ENCODE measurements at places on chromosomes 2 and 18. TPM values are rescaled to one million over a fixed set of nuclear protein-coding genes. Genes with fewer than 3 reads are reported as not detected.
A peak's percentile ranks its signal among the peaks of the same experiment; 100 is the strongest.

ANKRD30BL gene
- total RNA-seq: not detected

DNER gene
- total RNA-seq: 1.2 TPM

KCNJ13 gene
- total RNA-seq: not detected

DNAJC27 gene
- 5.0 TPM for total RNA-seq

SERPINB11 gene
- 0.77 TPM for total RNA-seq

TLX2 gene
- total RNA-seq: not detected

SEMA4C gene
- total RNA-seq: 24.3 TPM

FHOD3 gene
- 2.5 TPM for total RNA-seq

C2orf72 gene
- total RNA-seq: 0.97 TPM

COL4A3 gene
- 33.6 TPM for total RNA-seq

DSG4 gene
- not detected for total RNA-seq

PDE11A gene
- 0.27 TPM for total RNA-seq

NEUROD1 gene
- total RNA-seq: not detected

MC2R gene
- not detected for total RNA-seq

CDK15 gene
- 4.5 TPM for total RNA-seq

SERPINB13 gene
- total RNA-seq: not detected

GKN1 gene
- total RNA-seq: not detected

COPS9 gene
- total RNA-seq: 109 TPM

DNA sequence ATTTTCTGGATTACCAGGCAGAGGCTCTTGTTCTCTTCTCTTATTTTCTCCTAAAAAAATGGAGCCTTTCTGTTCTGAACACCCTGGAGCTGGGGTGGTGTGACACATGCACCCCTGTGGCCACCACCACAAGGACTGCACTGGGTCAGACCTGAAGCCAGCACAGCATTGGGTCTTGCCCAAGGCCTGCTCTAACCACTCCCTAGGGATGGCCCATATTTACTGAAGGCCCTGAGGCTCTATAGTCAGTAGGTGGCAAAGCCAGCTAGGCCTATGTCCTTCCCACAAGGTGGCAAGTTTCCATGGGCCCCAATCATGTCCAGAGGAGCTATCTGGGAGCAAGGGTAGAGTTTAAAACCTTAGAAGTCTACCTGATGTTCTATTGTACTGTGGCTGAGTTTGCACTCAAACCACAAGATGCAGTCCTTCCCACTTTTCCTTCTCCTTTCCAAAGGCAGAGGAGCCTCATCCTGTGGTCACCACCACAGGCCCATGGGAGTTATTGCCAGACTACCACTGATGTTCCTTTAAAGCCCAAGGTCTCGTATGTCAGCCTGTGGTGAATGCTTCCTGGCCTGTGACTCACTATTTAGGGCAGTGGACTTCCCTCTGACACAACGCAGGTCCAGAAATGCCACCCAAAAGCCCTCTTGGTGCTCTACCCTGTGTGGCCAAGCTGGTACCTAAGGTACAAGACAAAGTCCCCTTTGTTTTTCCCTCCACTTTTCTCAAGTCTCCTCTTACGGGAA is 15.0 kb upstream of the FMNL2 start:
- H3K27me3 ChIP-seq: no peaks in the 10 kb centered on the region
- no peak overlapping the region for H3K27ac ChIP-seq
- H3K4me3 ChIP-seq: no peak overlapping the region
- no peaks in the 10 kb centered on the region for H3K4me1 ChIP-seq

GRCh38 chr2:181231886-181232621 is 225.1 kb upstream of the ITGA4 start:
- no peaks in the 10 kb centered on the region for H3K36me3 ChIP-seq
- no peak overlapping the region for H3K4me3 ChIP-seq

- no peaks in the 10 kb centered on the region for H3K4me1 ChIP-seq
- no peaks in the 10 kb centered on the region for H3K36me3 ChIP-seq
- no peaks in the 10 kb centered on the region for H3K27me3 ChIP-seq
- H3K4me3 ChIP-seq: no peak overlapping the region
- DNase-seq: no peak
Measured at GRCh38 chr2:2671826-2672225, 340.8 kb upstream of the MYT1L start.

DNA sequence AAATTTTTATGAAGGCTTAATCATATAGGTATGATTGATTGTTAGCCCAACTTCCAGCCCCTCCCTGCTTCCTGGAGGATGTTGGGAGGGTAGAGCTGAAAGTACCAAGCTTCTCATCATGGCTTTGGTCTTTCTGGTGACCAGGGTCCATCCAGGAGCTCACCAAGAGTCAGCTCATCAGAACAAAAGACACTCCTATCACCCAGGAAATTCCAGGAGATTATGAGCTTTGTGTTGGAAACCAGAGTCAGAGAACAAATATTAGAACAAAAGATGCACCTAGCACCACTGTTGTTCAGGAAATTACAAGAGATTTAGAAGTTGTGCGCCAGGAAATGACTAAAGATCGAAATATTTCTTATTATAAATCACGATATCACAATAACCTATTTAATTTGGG is 119.9 kb upstream of the THUMPD2 start:
- H3K4me3 ChIP-seq: no peak overlapping the region
- no peak overlapping the region for H3K27ac ChIP-seq
- H3K4me1 ChIP-seq: no peaks in the 10 kb centered on the region
- no peaks in the 10 kb centered on the region for H3K36me3 ChIP-seq
- no peak for DNase-seq

DNA sequence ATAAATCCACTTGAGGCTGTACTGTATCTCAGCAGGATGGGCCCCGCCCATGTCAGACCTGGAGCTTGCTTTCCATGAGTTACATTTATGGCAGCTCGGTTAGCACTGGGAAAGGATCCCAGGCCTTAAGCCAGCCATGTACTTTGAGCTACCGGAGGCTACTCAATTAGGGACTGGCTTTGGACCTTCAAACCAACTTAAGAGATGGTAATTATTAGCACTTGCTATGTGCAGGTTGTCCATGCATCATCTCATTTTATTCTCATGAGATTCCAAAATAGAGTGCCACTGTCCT is 64.4 kb downstream of the ACTR2 start:
- no peak overlapping the region for H3K4me3 ChIP-seq
- no peaks in the 10 kb centered on the region for H3K36me3 ChIP-seq
- H3K27me3 ChIP-seq: no peaks in the 10 kb centered on the region
- H3K27ac ChIP-seq: no peak overlapping the region
- DNase-seq: no peak

GRCh38 chr2:48715042-48715899 is 40.3 kb downstream of the LHCGR start:
- no peak overlapping the region for H3K4me3 ChIP-seq
- peaks cover 3% of the 10 kb centered on the region for H3K4me1 ChIP-seq
- H3K27ac ChIP-seq: no peak overlapping the region

- H3K27me3 ChIP-seq: no peaks in the 10 kb centered on the region
Measured at GRCh38 chr18:40094441-40094840, 1860.6 kb upstream of the PIK3C3 start.

- no peak overlapping the region for H3K4me3 ChIP-seq
- H3K27ac ChIP-seq: no peak overlapping the region
- no peak for DNase-seq
- H3K27me3 ChIP-seq: no peaks in the 10 kb centered on the region
- no peaks in the 10 kb centered on the region for H3K36me3 ChIP-seq
Measured at GRCh38 chr18:43364535-43364934, 87.2 kb upstream of the SYT4 start.

- peaks cover 8% of the 10 kb centered on the region for H3K36me3 ChIP-seq
- no peaks in the 10 kb centered on the region for H3K4me1 ChIP-seq
- H3K27me3 ChIP-seq: no peaks in the 10 kb centered on the region
- H3K27ac ChIP-seq: no peak overlapping the region
- no peak for DNase-seq
- no peak overlapping the region for H3K4me3 ChIP-seq
Measured at GRCh38 chr2:235917506-235917905, 250.7 kb downstream of the GBX2 start.

DNA sequence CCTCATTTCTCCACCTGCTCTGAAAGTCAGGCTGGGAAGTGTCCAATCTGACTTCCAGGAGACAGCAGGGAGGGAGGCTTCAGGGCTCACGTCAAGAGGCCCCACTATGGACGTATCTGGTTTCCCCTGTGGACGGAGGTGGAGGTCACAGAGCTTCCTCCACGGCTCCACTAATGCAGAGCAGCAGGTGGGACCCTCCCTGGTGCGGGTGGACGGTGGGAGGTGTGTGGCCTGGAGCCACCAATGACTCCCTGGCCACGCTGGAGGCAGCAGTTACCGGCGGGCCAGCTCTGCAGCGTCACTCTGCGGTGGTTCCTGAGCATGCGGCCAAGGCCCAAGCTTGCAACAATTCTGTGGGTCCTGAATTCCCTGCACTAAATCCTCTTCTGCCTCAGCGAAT is 9.0 kb downstream of the CRACDL start:
- H3K27me3 ChIP-seq: peaks cover 4% of the 10 kb centered on the region
- H3K4me1 ChIP-seq: no peaks in the 10 kb centered on the region
- no peak overlapping the region for H3K4me3 ChIP-seq
- no peak overlapping the region for H3K27ac ChIP-seq
- DNase-seq: no peak
- no peaks in the 10 kb centered on the region for H3K36me3 ChIP-seq

- peaks cover 7% of the 10 kb centered on the region for H3K4me1 ChIP-seq
- no peaks in the 10 kb centered on the region for H3K36me3 ChIP-seq
- H3K4me3 ChIP-seq: no peak overlapping the region
- no peak overlapping the region for H3K27ac ChIP-seq
- no peak for DNase-seq
- H3K27me3 ChIP-seq: no peaks in the 10 kb centered on the region
Measured at GRCh38 chr2:8442833-8443486, 238.9 kb upstream of the ID2 start.

- no peaks in the 10 kb centered on the region for H3K36me3 ChIP-seq
- H3K27ac ChIP-seq: peak overlapping the region; percentile 86
- H3K27me3 ChIP-seq: no peaks in the 10 kb centered on the region
- peaks cover 32% of the 10 kb centered on the region for H3K4me1 ChIP-seq
Measured at GRCh38 chr2:130390460-130391057, 34.7 kb downstream of the PTPN18 start.

DNA sequence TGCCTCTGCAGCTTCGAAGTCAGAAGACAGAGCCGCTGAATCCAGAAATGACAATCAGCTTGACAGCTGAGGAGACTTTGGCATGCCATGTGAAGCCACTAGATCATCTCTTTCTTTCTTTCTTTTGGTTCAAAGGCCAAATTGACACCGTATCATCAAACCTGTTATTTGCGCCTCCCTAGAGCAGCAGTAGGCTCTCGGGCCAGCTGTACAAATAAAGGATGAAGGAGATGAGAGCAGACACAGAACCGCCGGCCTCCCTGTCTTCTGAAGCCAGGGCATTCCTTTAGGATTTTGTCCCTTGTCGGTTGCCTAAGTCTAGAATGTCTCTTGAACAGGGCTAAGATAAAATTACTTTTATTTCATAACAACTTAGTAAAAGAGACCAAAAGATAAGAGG is 36.8 kb downstream of the COL4A4 start:
- H3K27me3 ChIP-seq: peaks cover 8% of the 10 kb centered on the region
- H3K27ac ChIP-seq: no peak overlapping the region
- no peaks in the 10 kb centered on the region for H3K4me1 ChIP-seq

DNA sequence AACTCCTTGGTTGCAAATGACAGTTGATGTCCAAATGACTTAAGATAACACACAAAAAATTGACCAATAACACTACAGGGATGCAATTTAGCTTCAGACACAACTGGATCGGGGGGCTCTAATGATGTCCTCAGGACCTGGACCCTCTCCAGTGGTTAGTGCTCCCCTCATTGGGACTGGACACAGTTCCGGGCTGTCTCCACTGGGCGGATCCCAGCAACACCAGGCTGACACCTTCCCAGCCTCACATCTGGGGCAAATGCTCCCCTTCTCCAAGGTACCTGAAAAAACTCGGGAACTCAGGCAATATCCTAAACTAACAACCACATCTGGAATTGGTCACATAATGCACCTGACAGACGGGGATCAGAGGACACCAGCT is 48.7 kb downstream of the PSMG2 start:
- DNase-seq: no peak
- no peak overlapping the region for H3K27ac ChIP-seq
- H3K4me3 ChIP-seq: no peak overlapping the region

DNA sequence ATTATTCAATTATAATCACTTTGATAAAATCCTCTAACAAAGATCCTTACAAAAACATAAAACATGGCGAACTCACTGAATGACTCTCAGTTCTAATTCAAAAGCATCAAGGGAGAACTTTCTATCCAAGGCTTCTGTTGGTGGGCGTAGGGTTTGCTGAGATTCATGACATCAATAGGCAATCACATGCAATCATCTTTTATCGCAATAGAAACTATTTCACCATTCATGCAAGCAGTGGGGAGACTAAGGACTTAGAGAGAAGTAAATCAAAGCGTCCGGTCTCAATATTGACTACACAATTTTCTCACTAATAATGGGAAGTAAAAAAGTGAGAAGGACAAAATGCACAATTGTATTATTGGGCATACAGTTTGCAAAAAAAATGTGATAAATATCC is 168.7 kb downstream of the SCG2 start:
- H3K36me3 ChIP-seq: no peaks in the 10 kb centered on the region
- no peak overlapping the region for H3K4me3 ChIP-seq
- no peak overlapping the region for H3K27ac ChIP-seq
- no peak for DNase-seq
- no peaks in the 10 kb centered on the region for H3K4me1 ChIP-seq

GRCh38 chr18:8610459-8610851 is 1.2 kb downstream of the RAB12 start:
- DNase-seq: no peak
- no peaks in the 10 kb centered on the region for H3K27me3 ChIP-seq
- peak overlapping the region; percentile 91 for H3K4me3 ChIP-seq
- no peaks in the 10 kb centered on the region for H3K36me3 ChIP-seq

- no peaks in the 10 kb centered on the region for H3K36me3 ChIP-seq
- H3K27me3 ChIP-seq: no peaks in the 10 kb centered on the region
- no peak overlapping the region for H3K27ac ChIP-seq
- DNase-seq: peak; percentile 70
Measured at GRCh38 chr18:46167971-46168370, 63.8 kb downstream of the HAUS1 start.

- no peak overlapping the region for H3K4me3 ChIP-seq
- H3K27ac ChIP-seq: no peak overlapping the region
- H3K27me3 ChIP-seq: no peaks in the 10 kb centered on the region
- H3K4me1 ChIP-seq: no peaks in the 10 kb centered on the region
- no peak for DNase-seq
Measured at GRCh38 chr2:77161009-77161408, 361.2 kb downstream of the LRRTM4 start.

DNA sequence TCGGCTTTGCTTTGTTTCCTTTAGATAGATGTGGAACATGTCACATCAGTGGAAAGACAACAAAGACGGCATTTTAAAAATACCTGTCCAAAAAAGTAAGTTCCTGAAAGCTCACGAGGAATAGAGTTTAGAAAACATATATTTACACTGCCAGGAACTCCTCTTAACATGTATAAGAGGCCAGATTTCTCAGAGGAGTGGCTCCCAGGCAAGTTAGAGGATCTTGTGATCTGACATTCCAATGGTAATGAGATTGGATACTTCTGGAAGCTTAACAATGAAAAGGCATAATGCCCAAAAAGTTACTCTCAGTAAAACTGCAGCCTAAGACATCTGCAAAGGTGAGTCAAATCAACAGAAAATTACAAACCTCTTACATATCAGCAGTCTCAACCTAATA is 77.1 kb downstream of the CYRIA start:
- H3K27me3 ChIP-seq: no peaks in the 10 kb centered on the region
- H3K4me3 ChIP-seq: no peak overlapping the region
- H3K27ac ChIP-seq: no peak overlapping the region
- H3K4me1 ChIP-seq: peaks cover 27% of the 10 kb centered on the region

GRCh38 chr2:34534761-34535160 is 935.7 kb upstream of the FAM98A start:
- H3K27ac ChIP-seq: no peak overlapping the region
- H3K36me3 ChIP-seq: no peaks in the 10 kb centered on the region
- no peaks in the 10 kb centered on the region for H3K27me3 ChIP-seq
- DNase-seq: no peak
- H3K4me3 ChIP-seq: no peak overlapping the region
- H3K4me1 ChIP-seq: no peaks in the 10 kb centered on the region
